Right lobe of liver (tissue), 6 donors: ENCODE measurements at places on chromosomes 16 and 17. TPM values are rescaled to one million over a fixed set of nuclear protein-coding genes. Genes with fewer than 3 reads are reported as not detected.

Gene NOS2
- total RNA-seq, result 0.09 TPM

Gene RGS11
- total RNA-seq, result 0.92 TPM

Gene SRCIN1
- 5.6 TPM for total RNA-seq

Gene MEOX1
- total RNA-seq, result not detected

Gene CDR2L
- 0.76 TPM for total RNA-seq

Gene CD300E
- 0.56 TPM for total RNA-seq

DNA sequence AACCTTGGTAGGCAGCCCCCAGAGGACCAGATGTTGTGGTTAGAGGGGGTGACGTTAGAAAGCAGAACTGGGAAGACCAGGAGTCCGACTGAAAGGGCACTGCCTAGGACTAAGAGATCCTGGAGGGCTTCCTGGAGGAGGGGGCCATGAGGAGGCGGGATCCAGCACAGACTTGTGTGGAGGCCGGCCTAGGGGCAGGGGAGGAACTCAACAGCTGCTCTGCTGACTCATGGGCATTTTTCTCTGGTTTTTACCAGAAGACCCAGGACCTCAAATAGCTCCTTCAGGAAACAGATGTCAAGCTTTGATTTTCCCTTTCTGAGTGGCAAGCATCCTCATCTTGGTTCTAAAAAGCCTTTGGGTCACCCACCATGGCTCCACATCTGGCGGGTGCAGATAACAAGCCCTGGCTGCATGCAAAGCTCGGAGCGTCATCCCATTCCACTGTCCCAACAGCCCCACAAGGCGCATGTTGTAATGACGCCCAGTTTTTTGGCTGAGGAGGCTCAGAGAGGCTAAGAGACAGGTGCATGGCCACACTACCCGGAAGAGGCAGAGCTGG lies 29.0 kb downstream of the IL21R start:
- DNase-seq, result peak; percentile 16

- DNase-seq, result no peak
Measured at GRCh38 chr17:2202302-2202995, 101.1 kb downstream of the SMG6 start.

DNA sequence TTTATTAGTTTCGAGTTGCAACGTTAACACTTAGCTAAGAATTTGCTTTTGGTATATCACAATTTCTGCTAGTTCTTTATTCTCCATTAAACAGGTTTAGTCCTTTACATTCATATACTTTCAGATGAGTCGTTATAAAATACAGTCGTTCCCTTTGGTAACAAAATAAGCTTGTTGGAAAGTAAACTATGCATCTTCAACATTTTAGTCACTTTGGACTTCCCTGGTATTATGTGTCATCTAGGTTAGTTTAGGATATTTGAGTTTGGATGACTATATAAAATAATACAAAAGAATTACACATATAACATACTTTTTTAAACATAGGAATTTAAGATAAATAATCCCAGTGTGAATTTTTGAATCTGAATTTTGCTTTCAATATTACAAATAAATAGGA lies 351.5 kb downstream of the BCAS3 start:
- DNase-seq, result no peak

- no peak for DNase-seq
Measured at GRCh38 chr16:69188716-69189115, 1.8 kb downstream of the SNTB2 start.

DNA sequence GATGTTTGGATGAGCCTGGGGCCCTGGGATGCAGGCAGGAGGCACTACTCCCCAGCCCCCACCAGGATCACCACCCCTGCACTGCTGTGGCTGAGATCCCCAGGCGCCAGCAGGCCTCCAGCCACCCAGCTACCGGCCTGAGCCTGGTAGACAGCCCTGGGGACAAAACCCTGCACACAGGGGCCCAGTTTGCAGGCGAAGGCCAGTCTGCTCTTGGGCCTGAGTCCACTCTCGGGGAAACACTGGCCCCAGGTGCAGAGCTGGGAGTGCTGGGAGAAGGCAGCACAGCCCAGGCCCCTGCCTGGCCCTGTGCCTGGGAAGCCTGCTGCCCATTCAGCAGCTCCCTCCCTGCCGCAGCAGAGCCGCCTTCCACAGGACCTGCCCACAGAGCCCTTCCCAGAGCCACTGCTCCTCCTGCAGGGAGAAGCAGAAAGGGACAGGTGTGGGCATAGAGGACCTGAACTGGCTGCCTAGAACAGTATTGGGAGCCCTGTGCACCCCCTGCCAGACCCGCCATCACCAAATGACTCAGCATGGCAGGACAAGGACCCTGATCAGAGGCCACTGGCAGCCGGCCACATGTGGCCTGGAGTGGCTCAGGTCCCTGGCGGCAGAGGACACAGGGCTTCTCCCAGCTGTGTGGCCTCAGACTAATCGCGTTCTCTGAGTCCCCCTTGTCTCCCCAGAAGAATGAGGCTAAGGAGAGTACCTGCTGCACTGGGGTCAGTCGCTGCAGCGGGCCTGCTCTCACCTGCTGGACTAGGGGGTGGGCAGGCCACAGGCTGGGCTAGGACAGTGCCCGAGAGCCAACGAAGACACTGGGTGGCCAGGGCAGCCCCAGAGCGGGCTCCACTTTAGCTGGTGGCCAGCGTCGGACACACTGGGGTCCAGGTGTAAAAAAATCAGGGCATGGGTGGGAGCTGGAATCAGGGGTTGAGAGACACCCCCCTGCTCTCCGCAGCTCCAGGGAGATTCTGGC lies 10.7 kb downstream of the MSRB1 start:
- DNase-seq, result peak; percentile 71

DNA sequence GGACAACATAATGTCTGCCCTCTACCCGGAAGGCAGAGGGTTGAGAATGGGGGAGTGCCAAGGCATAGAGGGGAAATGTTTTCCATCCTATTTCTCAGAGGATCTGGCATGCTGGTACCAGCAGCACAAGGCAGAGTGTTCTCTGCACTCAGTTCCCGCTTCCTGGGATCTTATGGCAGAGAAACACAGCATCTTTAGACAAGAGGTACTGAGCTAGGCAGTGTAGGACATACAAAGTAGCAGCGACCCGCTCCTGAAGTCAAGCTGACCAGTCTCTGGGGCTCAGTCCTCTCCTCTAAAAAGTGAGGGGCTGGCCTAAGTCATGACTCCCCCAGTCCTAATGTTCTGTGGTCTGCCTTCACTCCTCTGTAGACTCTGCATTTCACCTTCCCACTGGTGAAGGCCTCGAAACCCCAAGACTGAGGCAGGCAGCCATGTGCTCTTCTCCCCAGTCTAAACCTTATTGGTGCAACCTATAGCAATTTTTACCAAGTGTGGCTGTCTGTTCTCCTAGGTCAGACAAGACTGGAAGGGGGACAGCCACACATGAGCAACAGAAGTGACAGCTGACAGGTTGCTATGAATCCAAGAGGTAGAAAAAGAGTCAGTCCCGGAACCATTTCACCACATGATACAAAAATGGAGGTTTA lies 11.3 kb upstream of the TSPOAP1 start:
- no peak for DNase-seq

GRCh38 chr16:75293772-75294171 lies 42.3 kb upstream of the BCAR1 start:
- DNase-seq, result no peak

GRCh38 chr17:65022751-65023700 lies 33.5 kb downstream of the GNA13 start:
- no peak for DNase-seq

- DNase-seq, result no peak
Measured at GRCh38 chr17:15404106-15405057, 63.0 kb upstream of the TEKT3 start.

- no peak for DNase-seq
Measured at GRCh38 chr17:73757420-73757819, 113.2 kb upstream of the SDK2 start.

DNA sequence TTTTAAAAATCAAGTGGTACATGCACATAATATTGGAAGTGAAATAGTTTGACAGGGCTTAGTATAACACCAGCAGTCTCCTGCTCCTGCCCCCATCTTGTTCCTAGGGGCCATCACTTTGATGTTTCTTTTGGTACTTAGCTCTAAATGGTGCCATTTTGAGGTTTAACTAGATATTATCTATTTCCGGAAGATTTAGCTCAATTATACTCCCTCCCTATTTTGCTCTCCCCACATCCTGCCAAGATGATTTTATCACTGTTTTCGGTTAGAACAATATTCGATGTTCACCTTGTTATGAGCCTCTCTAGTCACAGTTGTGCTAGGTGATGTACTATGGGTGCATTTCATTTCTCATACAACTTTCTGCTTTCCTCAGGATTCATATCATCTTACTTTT lies 20.0 kb upstream of the SLC35G3 start:
- DNase-seq, result no peak
